ENCODE measurements at places on chromosomes 2 and 18. TPM values are rescaled to one million over a fixed set of nuclear protein-coding genes. Genes with fewer than 3 reads are reported as not detected.

Gene CCDC121
- 2.9 TPM for total RNA-seq

Gene SCTR
- total RNA-seq, result not detected

- no peak for DNase-seq
Observed at GRCh38 chr2:95215018-95215612, 7.8 kb downstream of the ZNF892 start.

DNA sequence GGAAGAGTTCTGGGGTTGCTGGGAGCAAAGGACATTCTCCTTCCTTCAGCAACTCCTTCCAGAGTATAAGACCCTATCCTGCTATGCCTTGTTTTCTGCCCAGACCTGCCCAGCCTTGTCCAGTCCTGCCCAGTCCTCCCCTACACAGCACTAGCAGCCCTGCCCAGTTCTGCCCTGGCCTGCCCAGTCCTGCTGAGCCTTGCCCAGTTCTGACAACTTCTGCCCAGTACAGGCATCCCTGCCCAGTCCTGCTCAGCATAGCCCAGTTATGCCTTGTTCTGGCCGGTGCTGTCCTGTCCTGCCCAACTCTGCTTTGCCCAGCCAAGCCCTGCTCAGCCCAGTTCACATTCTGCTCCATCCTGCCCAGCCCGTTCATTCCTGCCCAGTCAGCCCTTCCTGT lies 44.9 kb upstream of the ALK start:
- no peak for DNase-seq

DNA sequence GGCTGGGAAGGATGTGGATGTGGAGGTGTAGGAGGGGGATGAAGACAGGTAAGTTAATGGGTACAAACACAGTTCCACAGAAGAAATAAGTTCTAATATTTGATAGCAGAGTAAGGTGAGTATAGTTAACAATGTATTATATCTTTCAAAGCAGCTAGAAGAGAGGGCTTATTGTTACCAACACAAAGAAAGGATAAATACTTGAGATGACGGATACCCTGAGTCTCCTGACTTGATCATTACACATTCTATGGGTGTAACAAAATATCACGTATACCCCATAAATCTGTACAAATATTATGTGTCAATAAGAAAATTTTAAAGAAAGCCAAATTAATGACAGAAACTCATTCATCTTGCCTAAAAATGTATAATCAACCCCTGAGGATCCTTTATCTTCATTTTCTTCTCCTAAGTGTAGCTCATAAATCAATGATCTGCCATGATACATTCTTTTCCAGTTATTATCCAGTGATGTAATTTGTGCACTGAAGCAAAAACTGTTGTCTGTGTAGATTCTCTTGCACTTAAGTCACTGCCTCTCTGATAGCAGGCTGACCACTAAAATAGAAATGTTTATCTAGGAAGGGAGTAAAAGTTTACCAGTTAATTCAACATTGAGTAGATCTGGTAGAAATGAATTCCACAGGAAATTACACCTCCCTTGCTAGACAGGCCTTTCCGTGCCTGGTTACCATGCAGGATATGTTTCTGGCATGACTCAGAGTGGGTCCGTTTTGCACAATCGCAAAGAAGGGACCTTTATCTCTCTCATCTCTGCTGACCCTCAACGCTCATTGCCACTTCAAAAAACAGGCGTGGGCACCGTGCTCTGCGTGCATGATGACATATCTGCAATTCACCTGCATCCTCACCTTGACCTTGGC lies 249.7 kb upstream of the NCKAP5 start:
- DNase-seq, result peak; percentile 88

DNA sequence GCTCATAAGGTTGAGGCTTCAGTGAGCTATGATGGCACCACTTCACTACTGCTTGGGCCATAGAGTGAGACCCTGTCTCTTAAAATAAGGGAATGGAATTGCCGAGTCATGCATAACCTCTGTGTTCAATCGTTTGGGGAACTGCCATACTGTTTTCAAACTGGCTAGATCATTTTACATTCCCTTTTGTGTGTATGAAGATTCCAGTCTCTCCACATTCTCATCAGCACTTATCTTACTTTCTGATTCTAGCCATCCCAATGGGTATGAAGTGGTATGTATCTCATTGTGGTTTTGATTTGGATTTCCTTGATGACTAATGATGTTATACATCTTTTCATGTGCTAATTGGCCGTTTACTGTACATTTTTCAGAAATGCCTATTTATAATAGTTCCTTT lies 23.7 kb downstream of the MARCHF7 start:
- DNase-seq, result no peak
